ENCODE measurements at places on chromosomes 13 and 19.

- H3K4me1 ChIP-seq: no peaks in the 10 kb centered on the region
- no peak overlapping the region for H3K4me3 ChIP-seq
- H3K36me3 ChIP-seq: no peaks in the 10 kb centered on the region
- no peak for DNase-seq
- H3K27me3 ChIP-seq: peaks cover 9% of the 10 kb centered on the region
Measured at GRCh38 chr13:27347211-27347772, 76.7 kb downstream of the RASL11A start.

- H3K36me3 ChIP-seq: peaks cover 19% of the 10 kb centered on the region
- peak overlapping the region; percentile 99 for H3K4me3 ChIP-seq
- peaks cover 48% of the 10 kb centered on the region for H3K4me1 ChIP-seq
- H3K27me3 ChIP-seq: no peaks in the 10 kb centered on the region
- H3K27ac ChIP-seq: peak overlapping the region; percentile 96
Measured at GRCh38 chr19:17309965-17310461, 650 bp downstream of the DDA1 start.

DNA sequence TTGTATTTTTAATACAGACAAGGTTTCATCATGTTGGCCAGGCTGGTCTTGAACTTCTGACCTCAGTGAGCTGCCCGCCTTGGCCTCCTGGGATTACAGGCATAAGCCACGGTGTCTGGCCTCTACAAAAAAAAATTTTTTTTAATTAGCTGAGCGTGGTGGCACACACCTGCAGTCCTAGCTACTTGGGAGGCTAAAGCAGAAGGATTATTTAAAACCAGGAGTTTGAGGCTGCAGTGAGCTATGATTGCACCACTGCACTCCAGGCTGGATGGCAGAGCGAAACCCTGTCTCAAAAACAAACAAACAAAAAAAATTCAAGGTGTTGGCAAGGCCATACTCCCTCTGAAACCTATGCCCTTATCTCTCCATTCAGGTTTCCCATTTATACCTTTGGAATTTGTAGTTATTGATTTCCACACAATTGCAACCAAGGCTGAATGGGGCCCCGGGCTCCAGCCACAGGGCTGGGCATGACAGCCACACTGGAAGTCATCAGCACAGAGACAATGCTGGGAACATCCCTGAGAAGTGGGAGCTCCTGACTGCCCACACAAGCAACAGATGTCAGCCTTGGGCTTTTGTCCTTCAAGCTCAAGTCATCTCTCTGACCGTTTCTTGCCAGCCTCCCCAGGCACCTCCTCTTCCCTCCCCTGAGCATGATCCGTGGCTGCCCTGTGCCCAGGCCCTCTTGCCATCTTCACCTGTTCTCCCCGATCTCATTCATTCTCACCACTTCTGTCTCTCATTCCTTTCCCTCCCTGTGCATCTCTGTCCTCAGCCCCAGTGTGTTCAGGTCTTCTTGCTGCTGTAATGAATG, 27.2 kb upstream of the CALM3 start:
- H3K4me1 ChIP-seq: peaks cover 20% of the 10 kb centered on the region
- no peak for DNase-seq
- no peaks in the 10 kb centered on the region for H3K36me3 ChIP-seq

DNA sequence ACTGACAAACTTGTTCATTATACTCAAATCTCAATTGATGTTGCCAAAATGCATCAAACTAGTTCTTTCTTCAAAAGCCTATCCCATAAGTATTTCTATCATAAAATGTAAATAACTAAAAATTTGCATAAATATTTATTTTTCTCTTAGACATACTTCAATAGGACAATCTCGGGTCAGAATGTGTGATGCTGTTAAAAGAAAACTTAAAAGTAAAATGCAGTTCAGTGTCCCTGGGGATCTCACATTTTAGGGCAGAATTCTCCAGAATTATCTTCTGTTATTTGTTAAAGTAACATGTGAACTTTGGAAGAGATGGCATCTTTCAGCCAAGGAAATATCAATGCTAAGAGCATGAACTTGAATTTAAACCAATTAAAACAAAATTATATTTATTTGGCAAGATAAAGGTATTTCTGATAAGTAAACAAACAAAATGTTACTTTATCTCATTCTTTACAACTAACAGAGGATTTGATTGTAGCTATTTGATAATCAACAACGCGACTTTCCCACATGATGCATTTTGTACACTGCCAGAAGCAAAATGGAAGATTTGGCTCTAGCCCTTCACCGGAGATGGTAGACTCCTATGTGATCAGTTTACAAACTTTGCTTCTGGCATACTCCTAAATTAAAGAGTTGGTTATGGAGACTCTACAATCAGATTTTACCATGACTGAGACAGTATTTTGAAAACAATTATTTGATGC, 169.5 kb upstream of the EDNRB start:
- no peaks in the 10 kb centered on the region for H3K36me3 ChIP-seq
- no peak for DNase-seq
- no peaks in the 10 kb centered on the region for H3K4me1 ChIP-seq
- peaks cover 7% of the 10 kb centered on the region for H3K27me3 ChIP-seq
- H3K27ac ChIP-seq: no peak overlapping the region
